Stimulated activated CD4-positive, alpha-beta T cell treated with anti-CD3 and anti-CD28 coated beads, Interleukin-4, amount 100 ng/mL, for 4 hours (primary cell): ENCODE measurements at places on chromosomes 5 and 9.

DNA sequence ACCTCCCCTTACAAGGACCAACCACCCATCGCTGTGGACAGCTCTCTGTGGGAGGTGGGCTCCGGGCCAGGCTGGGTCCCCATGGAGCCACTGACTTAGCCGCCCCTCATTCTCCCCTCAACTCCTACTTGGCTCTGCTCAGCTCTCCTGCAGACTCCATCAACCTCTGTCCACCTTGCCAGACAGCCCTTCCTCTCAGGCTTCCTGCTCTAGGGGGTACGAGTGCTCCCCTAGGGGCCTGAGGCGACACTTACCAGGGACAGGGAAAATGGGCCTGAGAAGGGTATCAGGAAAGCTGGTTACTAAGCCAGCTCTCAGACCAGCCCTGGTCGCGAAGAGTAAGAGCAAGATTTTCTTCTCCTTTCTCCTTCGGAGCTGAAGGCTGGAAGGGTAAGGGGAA, 43.9 kb downstream of the SHB start:
- no peak for DNase-seq

DNA sequence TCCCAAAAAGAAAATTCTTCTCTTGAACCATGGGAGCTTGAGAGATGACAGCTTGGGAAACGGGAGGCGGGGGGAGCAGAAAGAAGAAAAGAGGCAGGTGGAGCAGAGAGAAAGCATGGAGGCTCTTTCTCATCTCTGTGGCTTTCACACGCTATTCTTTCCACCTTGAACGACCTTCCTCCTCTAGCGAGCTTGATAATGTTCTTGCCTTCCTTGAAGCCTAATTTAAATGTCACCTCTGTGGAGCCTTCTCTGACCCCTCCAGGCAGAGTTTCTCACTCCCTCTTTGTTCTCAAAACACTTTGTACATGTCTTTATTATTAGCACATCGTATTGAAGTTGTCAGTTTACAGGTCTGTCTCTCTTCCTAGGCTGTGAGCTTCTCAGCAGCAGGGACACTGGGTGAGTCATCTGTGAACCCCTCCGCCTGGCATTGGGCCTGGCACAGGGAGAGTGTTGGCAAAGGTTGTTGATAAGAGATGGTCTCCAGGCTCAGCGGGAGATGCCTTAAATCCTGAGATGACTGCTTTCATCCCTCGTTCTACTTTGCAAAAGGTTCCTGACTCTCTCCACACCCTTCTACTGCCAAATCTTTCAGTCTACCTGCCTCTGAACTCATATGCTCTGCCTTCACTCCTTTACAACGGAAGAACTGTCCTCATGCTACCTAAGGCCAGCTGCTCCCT, 14.1 kb upstream of the STRBP start:
- no peak for DNase-seq

DNA sequence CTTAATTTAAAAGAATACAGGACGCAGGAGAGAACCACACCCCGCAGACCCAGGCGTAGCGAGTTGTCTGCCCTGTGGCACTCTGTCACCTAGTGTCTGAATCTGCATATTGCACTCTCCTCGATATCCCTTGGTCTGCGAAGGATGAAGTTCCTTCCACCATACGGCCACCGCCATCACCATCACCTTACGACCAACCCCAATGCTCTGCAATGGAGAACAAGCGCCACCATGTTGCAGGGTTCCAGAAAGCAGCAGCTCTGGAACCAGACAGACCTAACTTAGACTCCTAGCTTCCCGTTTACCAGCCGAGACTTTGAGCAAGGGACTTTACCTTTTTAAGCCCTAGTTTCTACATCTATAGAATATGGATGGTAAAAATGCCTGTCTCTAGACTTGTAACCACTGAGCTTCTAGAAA, 77.4 kb upstream of the DMRT1 start:
- DNase-seq = no peak

- DNase-seq = no peak
Measured at GRCh38 chr5:176360894-176361436, 599 bp downstream of the KIAA1191 start.

GRCh38 chr9:87840134-87840533, 42.5 kb upstream of the SPATA31E1 start:
- DNase-seq = no peak

DNA sequence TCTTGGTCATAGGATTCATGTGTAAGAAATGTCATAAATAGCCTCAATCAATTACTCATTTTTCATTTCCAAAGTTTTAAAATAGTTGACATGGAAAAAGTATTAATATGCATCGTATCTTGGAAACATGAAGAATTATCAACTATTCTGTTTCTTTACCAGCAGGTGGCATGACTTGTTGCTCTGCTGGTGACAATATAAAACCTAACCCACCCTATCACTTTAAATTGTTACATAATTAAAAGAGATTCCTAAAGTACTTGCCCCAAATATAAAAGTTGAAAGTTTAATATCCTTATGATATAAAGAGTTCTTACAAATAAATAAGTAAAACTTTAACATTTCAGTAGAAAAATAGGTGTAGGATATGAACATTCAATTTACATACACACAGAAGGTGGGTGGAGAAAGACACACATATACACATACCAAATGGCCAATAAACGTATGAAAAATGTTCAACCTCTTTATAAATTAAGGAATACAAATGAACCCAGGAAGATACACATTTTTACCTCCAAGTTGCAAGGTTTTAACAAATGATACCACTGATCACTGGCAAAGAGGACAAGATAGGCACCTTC, 30.6 kb downstream of the MAP1B start:
- no peak for DNase-seq

DNA sequence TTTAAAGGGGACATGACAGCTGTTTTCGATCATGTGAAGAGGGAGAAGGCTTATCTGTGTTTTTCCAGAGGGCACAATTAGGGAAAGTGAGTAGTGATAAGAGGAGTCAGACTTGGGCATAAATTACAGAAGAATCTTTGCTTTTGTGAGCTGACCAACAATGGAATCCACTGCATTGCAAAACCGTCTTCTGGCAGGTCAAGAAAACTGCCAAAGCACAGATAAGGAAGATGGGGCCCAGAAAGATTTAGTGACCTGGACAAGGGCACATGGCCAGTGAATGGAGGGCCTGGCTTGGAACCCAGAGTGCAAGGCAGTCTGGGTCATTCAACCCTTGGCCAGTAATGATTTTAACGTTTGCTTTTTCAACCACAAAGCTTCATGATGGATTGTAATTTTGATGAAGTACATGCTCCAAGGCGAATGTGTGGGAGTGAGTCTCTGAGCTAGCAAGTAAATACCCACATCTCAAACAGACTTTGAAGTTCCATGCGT, 153.2 kb upstream of the MAST4 start:
- DNase-seq = no peak

- DNase-seq = no peak
Measured at GRCh38 chr5:119329666-119330065, 26.2 kb upstream of the TNFAIP8 start.

DNA sequence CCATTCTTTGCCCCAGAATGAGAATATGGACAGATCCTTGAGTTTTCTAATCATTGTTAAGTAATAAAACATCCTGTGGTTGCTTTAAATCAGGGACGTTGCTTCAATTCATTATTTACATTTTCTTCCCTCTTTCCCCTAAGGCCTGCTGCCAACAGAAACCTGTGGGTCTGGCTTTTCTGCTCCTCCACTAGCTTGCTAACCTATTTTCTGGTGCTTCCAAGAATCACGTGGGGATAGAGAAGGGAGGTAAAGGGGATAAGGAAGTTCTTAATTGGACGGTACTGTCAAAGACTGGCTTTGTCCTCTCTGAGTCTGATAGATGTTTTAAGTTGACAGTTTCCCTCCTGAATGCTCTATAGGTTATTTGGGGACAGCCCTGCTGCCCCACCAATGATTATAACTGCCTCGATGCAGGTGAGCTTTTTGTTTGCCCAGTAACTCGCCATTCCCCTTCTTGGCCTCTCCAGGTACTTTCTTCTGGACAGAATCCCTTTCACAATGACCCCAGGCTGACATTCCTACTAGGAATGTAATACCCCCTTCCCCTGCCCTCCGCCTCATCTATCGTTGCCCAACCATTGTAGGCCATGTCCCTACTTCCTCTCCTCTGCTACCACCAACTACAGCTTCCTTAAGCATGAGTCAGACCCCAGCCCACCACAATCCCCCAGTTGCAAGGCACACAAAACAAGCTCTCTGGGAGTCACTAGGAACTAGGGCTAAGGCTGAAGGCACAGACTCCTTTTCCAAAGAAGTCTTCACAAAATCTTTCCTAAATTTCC, 19.9 kb upstream of the CPEB4 start:
- no peak for DNase-seq

GRCh38 chr5:83085106-83085505, 7.8 kb downstream of the XRCC4 start:
- no peak for DNase-seq

DNA sequence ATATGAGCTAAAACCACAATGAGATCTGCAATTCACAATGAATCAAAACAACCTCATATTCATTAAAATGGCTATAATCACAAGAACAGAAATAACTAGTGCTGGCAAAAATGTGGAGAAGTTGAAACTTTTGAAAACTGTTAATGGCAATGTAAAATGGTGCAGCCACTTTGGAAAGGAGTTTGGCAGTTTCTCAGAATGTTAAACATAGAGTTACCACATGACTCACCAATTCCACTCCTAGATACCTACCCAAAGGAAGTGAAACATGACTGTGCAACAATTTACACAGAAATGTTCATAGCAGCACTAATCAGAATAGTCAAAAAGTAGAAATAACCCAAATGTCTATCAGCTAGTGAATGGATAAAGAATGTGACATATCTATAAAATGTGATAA, 862.2 kb downstream of the DTWD2 start:
- DNase-seq = no peak

- DNase-seq = no peak
Measured at GRCh38 chr5:142795251-142795650, 25.1 kb downstream of the ARHGAP26 start.

GRCh38 chr5:142119051-142119625, 10.6 kb downstream of the NDFIP1 start:
- no peak for DNase-seq

DNA sequence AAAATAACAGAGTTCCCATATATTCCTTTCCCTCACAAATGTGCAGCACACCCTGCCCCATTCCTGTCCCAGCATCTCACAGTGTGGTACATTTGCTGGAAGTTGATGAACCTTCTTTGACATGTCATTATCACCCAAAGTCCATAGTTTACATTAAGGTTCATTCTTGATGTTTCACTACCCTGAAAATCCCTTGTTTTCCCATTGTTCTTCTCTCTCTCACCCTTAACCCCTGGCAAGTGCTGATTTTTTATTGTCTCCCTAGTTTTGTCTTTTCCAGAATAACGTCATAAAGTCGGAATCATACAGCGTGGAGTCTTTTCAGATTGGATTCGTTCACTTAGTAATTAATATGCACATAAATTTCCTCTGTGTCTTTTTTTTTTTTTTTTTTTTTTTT, 48.1 kb downstream of the SPIN1 start:
- DNase-seq = no peak

DNA sequence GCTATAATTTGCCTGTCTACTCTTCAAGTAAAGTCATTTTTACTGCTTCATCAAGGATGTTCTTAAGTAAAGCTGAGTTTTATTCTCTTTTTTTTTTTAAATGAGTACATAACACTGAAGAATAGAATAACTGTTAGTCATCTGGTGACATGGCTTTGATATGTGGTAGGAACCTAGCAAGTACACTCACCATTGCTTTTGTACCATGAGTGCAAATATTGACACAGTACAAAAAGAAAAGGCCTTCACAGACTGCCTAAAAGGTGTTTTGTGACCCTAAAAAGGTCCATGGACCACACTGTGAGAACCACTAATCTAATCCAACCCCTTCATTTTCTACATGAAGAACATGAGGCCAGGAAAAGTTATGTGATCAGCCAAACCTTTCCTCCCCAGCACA, 55.0 kb downstream of the ECPAS start:
- no peak for DNase-seq

- DNase-seq = no peak
Measured at GRCh38 chr5:125961150-125961549, 462.1 kb upstream of the GRAMD2B start.

GRCh38 chr5:172573986-172574870, 66.8 kb upstream of the NEURL1B start:
- DNase-seq = no peak

- DNase-seq = no peak
Measured at GRCh38 chr9:130756455-130757152, 63.0 kb downstream of the EXOSC2 start.

- no peak for DNase-seq
Measured at GRCh38 chr5:27727254-27727653, 688.9 kb upstream of the CDH9 start.
